ENCODE measurements at places on chromosomes 3 and 15. TPM values are rescaled to one million over a fixed set of nuclear protein-coding genes. Genes with fewer than 3 reads are reported as not detected.

The LMCD1 gene
- total RNA-seq, result 8.4 TPM

The SAMMSON gene
- total RNA-seq, result not detected

The NANOGP8 gene
- total RNA-seq, result not detected

The LTK gene
- 0.35 TPM for total RNA-seq

The ST8SIA2 gene
- total RNA-seq, result not detected

The GCSAM gene
- total RNA-seq, result 2.4 TPM

The ACTR8 gene
- 12.2 TPM for total RNA-seq

The PRR20G gene
- total RNA-seq, result not detected

The ROPN1 gene
- not detected for total RNA-seq

The MAP6D1 gene
- total RNA-seq, result 4.2 TPM

The ERC2 gene
- total RNA-seq, result 0.56 TPM

The CSPG5 gene
- total RNA-seq, result not detected

The MYZAP gene
- total RNA-seq, result 5.1 TPM

The TYRO3 gene
- total RNA-seq, result 5.7 TPM

The SLC22A14 gene
- not detected for total RNA-seq

The LRRC15 gene
- not detected for total RNA-seq

The CPNE4 gene
- total RNA-seq, result not detected

The DENND6A gene
- 26.6 TPM for total RNA-seq

The C3orf80 gene
- not detected for total RNA-seq

The RTP3 gene
- total RNA-seq, result not detected

The DNAH12 gene
- total RNA-seq, result not detected

The CPNE9 gene
- total RNA-seq, result not detected

The NR2F2 gene
- total RNA-seq, result 9.0 TPM

The MYL3 gene
- not detected for total RNA-seq

The RARRES1 gene
- not detected for total RNA-seq

The DNAJA4 gene
- total RNA-seq, result 6.1 TPM

The NBEAL2 gene
- total RNA-seq, result 102 TPM

The ZNF592 gene
- total RNA-seq, result 6.1 TPM

The SEC11A gene
- total RNA-seq, result 134 TPM

The TNNC1 gene
- 0.23 TPM for total RNA-seq

The AHSG gene
- 0.28 TPM for total RNA-seq

The NDN gene
- total RNA-seq, result 62.1 TPM

The WDR49 gene
- total RNA-seq, result not detected

The DYNC1LI1 gene
- 28.6 TPM for total RNA-seq

The GOLGA6D gene
- total RNA-seq, result not detected

The ACTRT3 gene
- total RNA-seq, result 1.7 TPM

All from airway epithelial cell (primary cell).